ENCODE measurements at places on chromosomes 1 and 21.

GRCh38 chr1:76835203-76835602 is 32.1 kb upstream of the ST6GALNAC5 start:
- DNase-seq, result no peak

- no peak for DNase-seq
These were observed 513 bp downstream of the MGST3 start for GRCh38 chr1:165631342-165632151.

GRCh38 chr1:243268751-243269460 is 13.1 kb downstream of the SDCCAG8 start:
- DNase-seq, result no peak

- DNase-seq, result peak; percentile 51
These were observed 2.1 kb upstream of the PEX10 start for GRCh38 chr1:2414297-2414958.

DNA sequence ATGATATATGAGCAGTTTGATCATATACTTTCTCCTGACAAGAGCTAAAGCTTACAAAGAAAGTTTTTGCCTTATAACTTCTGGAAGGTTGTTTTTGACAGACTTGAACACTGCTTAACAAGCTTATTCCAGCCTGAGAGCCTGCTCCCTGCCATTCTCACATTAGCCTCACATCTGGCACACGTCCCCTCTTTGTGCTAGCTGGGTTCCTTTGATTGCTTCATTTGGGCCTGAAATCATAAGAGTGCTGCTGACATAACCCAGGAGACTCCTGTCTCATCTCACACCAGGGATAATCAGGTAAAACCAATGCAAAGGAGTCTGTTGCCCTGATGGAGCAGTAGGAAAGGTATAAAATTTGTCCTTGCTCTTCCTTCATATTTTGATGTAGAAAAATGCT is 1411.7 kb upstream of the B3GALT2 start:
- no peak for DNase-seq

DNA sequence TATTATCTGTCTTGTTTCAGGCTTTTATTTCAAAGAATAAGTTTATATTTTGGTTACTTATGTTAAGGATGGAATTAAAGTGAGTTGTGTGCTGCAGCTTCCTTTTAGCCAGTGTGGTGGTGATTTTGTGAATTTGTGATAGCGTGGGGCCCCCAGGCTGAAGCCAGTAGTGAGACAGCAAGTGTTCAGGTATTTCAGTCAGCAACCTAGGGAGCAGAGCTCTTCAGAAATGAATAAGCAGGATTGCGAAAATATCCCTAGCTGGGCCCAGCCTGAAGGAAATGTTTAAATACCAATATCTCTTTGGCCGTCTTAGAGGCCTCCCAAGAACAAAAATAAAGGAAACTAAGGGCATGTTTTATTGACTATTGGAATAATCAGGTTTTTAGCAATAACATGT is 150.8 kb upstream of the C1orf105 start:
- no peak for DNase-seq

DNA sequence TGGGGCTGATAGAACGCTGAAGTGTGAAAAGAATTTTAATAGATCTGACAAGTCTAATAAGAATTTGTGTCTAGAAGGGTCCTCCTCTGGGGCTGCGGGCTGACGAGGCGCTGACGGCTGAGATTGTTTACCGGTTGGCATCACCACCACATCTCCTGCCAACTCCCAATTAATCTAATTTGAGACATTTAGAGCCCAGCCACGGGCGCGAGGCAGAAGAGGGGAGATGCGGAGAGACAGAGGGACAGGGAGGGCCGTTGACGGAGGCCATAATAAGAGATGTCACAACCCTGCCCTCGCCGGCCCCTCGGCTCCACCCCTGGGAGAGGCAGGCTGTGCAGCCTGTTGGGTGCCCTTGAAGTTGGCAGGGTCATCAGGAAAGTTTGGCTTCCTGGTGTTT is 109.3 kb downstream of the PAX7 start:
- no peak for DNase-seq

DNA sequence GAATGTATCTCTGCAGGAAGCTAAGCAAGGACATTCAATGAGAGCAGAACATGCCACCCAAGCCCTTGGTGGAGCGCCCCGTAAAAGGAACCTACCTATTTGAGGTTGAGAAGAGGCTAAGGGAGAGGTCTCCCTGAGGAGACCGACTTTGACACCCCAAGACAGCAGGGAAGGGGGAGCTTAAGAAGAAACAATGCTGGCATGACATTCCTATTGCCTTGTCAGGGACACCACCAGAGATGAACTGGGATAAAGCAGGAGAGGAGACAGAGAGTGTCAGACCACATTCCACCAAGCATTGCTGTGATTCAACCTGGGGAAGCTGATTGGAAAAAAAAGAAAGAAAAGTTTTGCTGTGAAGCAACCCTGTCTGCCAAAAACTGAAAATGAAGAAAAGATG is 13.3 kb upstream of the S100A2 start:
- no peak for DNase-seq

All from NCI-H2081 (cell line).